ENCODE measurements at places on chromosomes 11 and 22. TPM values are rescaled to one million over a fixed set of nuclear protein-coding genes. Genes with fewer than 3 reads are reported as not detected.
A peak's percentile ranks its signal among the peaks of the same experiment; 100 is the strongest.

- no peak overlapping the region for H3K27ac ChIP-seq
- H3K4me1 ChIP-seq, result peaks cover 9% of the 10 kb centered on the region
- H3K27me3 ChIP-seq, result peaks cover 4% of the 10 kb centered on the region
- no peak overlapping the region for H3K4me3 ChIP-seq
- peak; percentile 13 for DNase-seq
These were observed 30.2 kb upstream of the APOBEC3A start for GRCh38 chr22:38927033-38927781.

The ANKK1 gene
- 4.5 TPM for total RNA-seq

The IL17REL gene
- not detected for total RNA-seq

The ANO1 gene
- not detected for total RNA-seq

The DEUP1 gene
- total RNA-seq, result not detected

The USP2 gene
- 0.13 TPM for total RNA-seq

- DNase-seq, result peak; percentile 56
- H3K27me3 ChIP-seq, result peaks cover 36% of the 10 kb centered on the region
- H3K36me3 ChIP-seq, result no peaks in the 10 kb centered on the region
- H3K27ac ChIP-seq, result no peak overlapping the region
These were observed 20.1 kb downstream of the TSSC4 start for GRCh38 chr11:2420502-2421225.

- H3K27ac ChIP-seq, result no peak overlapping the region
- H3K36me3 ChIP-seq, result no peaks in the 10 kb centered on the region
- no peaks in the 10 kb centered on the region for H3K27me3 ChIP-seq
- DNase-seq, result no peak
- peaks cover 5% of the 10 kb centered on the region for H3K4me1 ChIP-seq
- H3K4me3 ChIP-seq, result no peak overlapping the region
These were observed 313.1 kb downstream of the SBF2 start for GRCh38 chr11:9980931-9981330.

- no peak for DNase-seq
- no peak overlapping the region for H3K27ac ChIP-seq
- H3K4me3 ChIP-seq, result no peak overlapping the region
- H3K27me3 ChIP-seq, result peaks cover 69% of the 10 kb centered on the region
- peaks cover 6% of the 10 kb centered on the region for H3K4me1 ChIP-seq
These were observed 4.4 kb downstream of the SEC14L6 start for GRCh38 chr22:30541961-30542810.

The UPK3A gene
- total RNA-seq, result not detected

GRCh38 chr11:57338142-57338541, at the start of gene P2RX3:
Gene P2RX3 (plus strand): TSS chr11:57338352. CDS start chr11:57338551, 199 bp downstream.
- no peak for DNase-seq
- no peak within 1 kb of the TSS for H3K27ac ChIP-seq
- no peak within 1 kb of the TSS for H3K4me3 ChIP-seq
- no peaks in the 10 kb centered on the region for H3K27me3 ChIP-seq
- H3K4me1 ChIP-seq, result peaks cover 24% of the 10 kb centered on the region
- peaks cover under 1% of the 10 kb centered on the region for H3K36me3 ChIP-seq

The LMNTD2 gene
- 5.1 TPM for total RNA-seq

GRCh38 chr11:45087900-45088160, 58.6 kb upstream of the PRDM11 start:
- no peak for DNase-seq
- no peak overlapping the region for H3K4me3 ChIP-seq
- H3K27ac ChIP-seq, result no peak overlapping the region
- no peaks in the 10 kb centered on the region for H3K4me1 ChIP-seq

- no peak for DNase-seq
- no peaks in the 10 kb centered on the region for H3K27me3 ChIP-seq
- H3K27ac ChIP-seq, result no peak overlapping the region
These were observed 228.6 kb upstream of the DDI1 start for GRCh38 chr11:103807806-103808205.

DNA sequence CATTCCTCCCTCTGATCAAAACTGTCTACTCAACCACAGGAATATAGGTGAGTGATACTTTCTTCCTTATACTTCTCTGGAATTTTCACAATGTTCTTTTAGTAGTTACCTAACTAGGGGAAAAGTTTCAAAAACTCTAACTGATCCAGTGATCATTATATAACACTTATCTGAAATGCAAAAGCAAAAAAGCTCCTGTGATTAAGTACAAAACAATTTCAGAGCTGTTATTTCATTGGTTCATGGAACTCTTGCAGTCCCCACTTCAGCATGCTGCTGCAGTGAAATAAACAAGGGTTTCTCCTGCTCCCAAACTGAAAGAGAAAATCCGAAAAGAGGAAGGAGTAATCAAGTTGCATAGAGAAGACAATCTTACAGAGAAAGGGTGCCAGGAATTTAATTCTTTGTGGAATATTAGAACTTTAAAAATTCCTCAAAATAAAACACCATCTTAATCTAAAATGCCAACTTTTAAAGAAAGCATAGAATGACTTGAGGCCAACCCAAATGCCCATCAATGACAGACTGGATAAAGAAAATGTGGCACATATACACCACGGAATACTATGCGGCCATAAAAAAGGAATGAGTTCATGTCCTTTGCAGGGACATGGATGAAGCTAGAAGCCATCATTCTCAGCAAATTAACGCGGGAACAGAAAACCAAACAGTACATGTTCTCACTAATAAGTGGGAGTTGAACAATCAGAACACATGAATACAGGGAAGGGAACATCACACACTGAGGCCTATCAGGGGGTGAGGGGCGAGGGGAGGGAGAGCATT, 20.3 kb downstream of the PPP2R1B start:
- no peaks in the 10 kb centered on the region for H3K27me3 ChIP-seq
- no peak overlapping the region for H3K27ac ChIP-seq
- no peak for DNase-seq
- peaks cover 80% of the 10 kb centered on the region for H3K36me3 ChIP-seq
- H3K4me1 ChIP-seq, result no peaks in the 10 kb centered on the region

GRCh38 chr22:22593964-22594656, 35.0 kb upstream of the PRAME start:
- H3K27me3 ChIP-seq, result peaks cover 19% of the 10 kb centered on the region
- DNase-seq, result peak; percentile 24
- no peak overlapping the region for H3K4me3 ChIP-seq
- no peak overlapping the region for H3K27ac ChIP-seq
- H3K4me1 ChIP-seq, result no peaks in the 10 kb centered on the region
- H3K36me3 ChIP-seq, result no peaks in the 10 kb centered on the region

DNA sequence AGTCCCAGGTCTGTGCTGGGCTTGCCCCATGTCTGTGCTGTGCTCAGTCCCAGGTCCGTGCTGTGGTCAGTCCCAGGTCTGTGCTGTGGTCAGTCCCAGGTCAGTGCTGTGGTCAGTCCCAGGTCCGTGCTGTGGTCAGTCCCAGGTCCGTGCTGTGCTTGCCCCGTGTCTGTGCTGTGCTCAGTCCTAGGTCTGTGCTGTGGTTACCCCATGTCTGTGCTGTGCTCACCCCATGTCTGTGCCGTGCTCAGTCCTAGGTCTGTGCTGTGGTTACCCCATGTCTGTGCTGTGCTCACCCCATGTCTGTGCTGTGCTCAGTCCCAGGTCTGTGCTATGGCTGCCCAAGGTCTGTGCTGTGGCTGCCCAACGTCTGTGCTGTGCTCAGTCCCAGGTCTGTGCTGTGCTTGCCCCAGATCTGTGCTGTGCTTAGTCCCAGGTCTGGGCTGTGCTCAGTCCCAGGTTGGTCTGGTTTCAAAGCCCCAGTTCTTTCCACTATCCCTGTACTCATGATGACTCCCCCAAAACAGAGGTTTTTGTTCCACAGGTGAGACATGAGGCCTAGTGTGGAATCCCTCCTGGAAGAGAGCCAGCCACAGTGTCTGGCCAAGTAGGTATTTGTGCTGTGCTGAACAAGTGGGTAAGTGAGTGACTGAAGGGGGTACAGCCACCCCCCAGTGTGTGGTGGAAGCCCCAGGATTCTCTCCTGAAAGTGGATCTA, 34.8 kb downstream of the IRAG1 start:
- no peaks in the 10 kb centered on the region for H3K27me3 ChIP-seq
- DNase-seq, result no peak
- no peak overlapping the region for H3K27ac ChIP-seq
- H3K4me3 ChIP-seq, result no peak overlapping the region
- no peaks in the 10 kb centered on the region for H3K36me3 ChIP-seq

The SHISA8 gene
- 0.56 TPM for total RNA-seq

The B3GAT1 gene
- total RNA-seq, result 1.5 TPM

DNA sequence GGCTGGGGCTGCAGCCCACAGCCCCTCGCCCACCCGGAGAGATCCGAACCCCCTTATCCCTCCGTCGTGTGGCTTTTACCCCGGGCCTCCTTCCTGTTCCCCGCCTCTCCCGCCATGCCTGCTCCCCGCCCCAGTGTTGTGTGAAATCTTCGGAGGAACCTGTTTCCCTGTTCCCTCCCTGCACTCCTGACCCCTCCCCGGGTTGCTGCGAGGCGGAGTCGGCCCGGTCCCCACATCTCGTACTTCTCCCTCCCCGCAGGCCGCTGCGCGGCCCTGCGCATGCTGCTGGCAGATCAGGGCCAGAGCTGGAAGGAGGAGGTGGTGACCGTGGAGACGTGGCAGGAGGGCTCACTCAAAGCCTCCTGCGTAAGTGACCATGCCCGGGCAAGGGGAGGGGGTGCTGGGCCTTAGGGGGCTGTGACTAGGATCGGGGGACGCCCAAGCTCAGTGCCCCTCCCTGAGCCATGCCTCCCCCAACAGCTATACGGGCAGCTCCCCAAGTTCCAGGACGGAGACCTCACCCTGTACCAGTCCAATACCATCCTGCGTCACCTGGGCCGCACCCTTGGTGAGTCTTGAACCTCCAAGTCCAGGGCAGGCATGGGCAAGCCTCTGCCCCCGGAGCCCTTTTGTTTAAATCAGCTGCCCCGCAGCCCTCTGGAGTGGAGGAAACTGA, 731 bp downstream of the GSTP1 start:
- peak overlapping the region; percentile 76 for H3K27ac ChIP-seq
- peaks cover 5% of the 10 kb centered on the region for H3K27me3 ChIP-seq
- H3K4me3 ChIP-seq, result no peak overlapping the region
- no peak for DNase-seq
- H3K36me3 ChIP-seq, result peaks cover 2% of the 10 kb centered on the region

- H3K4me3 ChIP-seq, result no peak overlapping the region
- no peak for DNase-seq
- no peaks in the 10 kb centered on the region for H3K36me3 ChIP-seq
- H3K4me1 ChIP-seq, result no peaks in the 10 kb centered on the region
- peaks cover 15% of the 10 kb centered on the region for H3K27me3 ChIP-seq
These were observed 22.3 kb upstream of the GLYATL2 start for GRCh38 chr11:58866788-58867187.

The CRYBB2 gene
- total RNA-seq, result not detected

The SPINDOC gene
- 8.9 TPM for total RNA-seq

DNA sequence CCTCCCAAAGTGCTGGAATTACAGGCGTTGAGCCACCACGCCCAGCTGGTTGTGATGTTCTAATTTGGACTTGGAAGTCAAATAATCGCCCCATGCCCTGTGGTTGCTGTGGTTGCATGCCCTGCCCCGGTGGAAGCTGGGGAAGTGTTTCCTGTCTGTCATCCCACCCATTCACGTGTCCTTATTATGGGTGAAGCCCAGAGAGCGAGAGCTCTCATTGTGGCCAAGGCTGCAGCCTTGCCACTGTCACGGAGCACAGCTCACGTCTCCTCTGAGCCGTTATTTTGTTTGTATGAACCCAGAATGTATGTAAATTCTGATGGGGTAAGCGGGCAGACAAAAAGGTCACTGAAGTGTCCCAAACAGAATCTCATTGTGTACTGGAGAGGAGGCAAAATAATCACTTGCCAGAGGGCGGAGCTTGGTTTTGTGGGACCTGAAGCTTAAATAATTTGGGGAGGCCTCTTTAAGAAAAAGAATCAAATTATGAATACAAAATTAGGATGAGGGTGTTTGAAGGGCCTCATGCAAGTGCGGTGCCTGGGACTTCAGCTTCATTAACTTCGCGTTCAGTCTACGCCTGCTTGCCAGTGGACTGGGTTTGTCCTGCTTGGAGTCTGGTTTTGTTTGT, 25.8 kb upstream of the TREH start:
- no peaks in the 10 kb centered on the region for H3K36me3 ChIP-seq
- H3K4me1 ChIP-seq, result peaks cover 16% of the 10 kb centered on the region
- H3K27ac ChIP-seq, result peak overlapping the region; percentile 54
- no peak overlapping the region for H3K4me3 ChIP-seq
- H3K27me3 ChIP-seq, result no peaks in the 10 kb centered on the region

GRCh38 chr11:120800206-120800605, 223.7 kb upstream of the TBCEL start:
- no peak overlapping the region for H3K27ac ChIP-seq
- DNase-seq, result no peak
- H3K27me3 ChIP-seq, result no peaks in the 10 kb centered on the region
- no peaks in the 10 kb centered on the region for H3K36me3 ChIP-seq
- H3K4me3 ChIP-seq, result no peak overlapping the region

DNA sequence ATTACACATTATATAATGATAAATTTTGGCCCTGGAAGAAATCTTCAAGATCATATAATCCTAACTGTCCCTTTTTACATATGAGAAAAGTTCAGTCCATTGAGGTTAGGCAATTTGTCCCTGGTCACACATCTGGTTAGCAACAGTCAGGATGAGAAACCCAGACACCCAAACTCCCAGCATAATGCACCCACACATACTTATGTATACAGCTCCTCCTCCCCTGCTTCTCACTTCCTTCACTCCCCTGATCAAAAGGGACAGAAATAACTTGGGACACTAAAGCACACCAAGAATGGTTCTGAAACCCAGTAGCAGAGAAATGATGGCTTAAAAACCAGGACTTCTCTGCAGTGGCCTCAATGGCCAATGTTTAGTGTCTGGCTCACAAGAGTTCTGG, 11.1 kb downstream of the NUMA1 start:
- H3K4me1 ChIP-seq, result peaks cover 9% of the 10 kb centered on the region
- H3K4me3 ChIP-seq, result no peak overlapping the region
- DNase-seq, result no peak
- peaks cover 5% of the 10 kb centered on the region for H3K36me3 ChIP-seq

Measured in T-cell (primary cell).